GOT3 (cell line): ENCODE measurements at places on chromosomes 2 and 18.

- DNase-seq = no peak
These were observed 10.8 kb upstream of the TAF4B start for GRCh38 chr18:26215247-26215970.

GRCh38 chr18:62957885-62958472, 242.6 kb downstream of the PHLPP1 start:
- DNase-seq = no peak

DNA sequence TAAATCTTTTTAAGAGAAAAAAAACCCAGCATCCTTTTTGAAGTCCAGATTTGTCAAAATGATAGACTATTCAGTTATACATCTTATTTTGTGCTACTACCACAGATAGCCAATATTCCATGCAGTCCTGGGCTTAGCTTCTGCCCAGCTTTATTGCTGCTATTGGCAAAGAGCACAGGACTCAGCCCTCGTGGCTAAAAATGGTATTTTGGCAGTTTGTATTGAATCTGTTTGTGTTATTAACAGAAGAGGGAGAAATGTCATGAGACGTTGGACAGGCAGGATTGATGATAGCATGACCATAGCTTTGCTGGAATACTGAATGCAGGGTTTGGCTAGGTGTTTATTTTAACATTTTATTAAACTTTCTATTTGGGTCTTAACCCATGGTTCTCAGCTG, 19.4 kb downstream of the ELAC1 start:
- no peak for DNase-seq

DNA sequence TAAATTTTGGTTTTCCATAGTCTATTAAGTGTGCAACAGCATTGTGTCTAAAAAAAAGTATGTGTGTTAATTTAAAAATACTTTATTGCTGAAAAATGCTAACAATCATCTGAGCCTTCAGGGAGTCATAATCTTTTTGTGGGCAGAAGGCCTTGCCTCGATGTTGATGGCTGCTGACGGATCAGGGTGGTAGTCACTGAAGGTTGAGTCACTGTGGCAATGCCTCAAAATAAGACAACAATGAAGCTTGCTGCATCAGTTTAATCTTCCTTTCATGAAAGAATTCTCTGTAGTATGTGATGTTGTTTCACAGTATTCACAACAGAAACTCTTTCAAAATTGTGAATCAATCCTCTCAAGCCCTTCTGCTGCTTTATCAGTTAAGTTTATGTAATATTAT, 31.3 kb downstream of the HDHD2 start:
- no peak for DNase-seq

DNA sequence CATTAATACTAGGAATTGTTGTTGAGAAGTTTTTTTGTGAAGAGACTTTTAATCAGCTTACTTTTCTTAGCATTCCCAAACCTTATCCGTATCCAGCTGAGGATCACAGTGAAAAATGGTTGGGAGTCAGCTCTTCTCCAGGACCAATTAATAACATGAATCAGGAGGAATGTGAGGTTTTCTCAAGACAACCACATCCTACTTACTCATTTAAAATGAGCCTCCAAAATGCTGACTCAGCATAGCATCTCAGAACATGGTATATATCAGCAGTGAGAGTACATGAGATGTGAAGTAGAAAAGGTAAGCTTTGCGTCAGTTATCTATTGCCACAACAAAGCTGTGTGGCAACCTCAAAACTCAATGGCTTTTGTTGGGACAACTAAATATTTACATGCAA, 140.3 kb downstream of the NRP2 start:
- DNase-seq = no peak

DNA sequence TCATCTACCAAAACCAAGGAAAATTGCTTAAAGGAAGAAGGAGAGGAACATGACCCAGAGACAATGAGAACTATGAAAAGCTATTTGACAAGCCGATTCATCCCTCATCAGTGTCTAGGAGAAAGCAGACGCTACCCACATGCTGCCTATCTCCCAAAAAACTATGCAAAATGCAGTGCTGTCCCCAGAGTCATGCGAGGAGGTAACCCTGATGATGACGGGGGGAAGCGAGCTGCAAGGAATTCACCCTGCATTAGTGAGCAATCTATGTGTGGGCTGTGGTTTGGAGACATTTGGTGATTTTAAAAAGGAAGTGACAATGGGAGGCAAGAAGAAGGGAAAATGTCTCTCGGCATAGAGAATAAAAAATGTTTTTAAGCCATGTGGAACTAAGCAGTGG, 472.7 kb downstream of the CMPK2 start:
- no peak for DNase-seq

DNA sequence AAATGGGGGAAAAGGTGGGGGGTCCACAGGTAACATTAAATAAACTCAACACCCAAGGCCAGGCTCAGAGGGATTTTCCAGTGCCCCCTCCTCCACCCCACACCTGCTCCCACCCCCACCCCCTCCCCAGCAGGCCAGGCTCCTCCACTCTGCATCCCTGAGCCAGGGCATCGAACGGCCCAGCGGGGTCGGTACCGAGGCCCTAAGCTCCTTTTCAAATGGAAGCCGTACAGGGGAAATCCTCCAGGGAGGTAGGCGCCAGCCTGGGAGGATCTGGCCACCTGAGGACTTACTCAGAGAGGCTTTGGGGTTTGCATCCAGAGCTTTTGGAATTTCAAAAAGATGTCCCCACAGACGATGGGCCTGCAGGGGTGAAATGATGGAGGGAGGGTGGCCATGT, 46.5 kb downstream of the ZFP36L2 start:
- DNase-seq = no peak

DNA sequence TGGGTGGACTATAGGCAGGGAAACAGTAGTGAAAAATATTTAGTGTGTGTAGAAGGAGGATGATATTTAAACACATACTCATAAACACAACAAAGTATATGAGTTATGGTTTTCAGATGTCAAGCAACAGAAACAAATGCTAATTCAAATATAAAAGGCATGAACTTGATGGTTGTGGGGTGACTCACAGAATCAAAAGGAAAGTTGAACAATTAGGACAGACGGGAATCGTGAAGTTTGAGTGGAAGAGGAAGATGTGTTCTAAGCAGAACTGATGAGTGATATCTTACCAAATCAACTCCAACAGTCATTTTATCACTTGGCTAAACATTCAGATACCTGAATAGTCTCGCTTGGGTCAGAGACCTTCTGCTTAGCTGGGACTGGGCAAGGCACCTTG, 53.6 kb upstream of the ITGA6 start:
- no peak for DNase-seq

- DNase-seq = no peak
These were observed 27.0 kb upstream of the TWIST2 start for GRCh38 chr2:238820916-238821315.

GRCh38 chr2:164371916-164372315, 249.4 kb downstream of the GRB14 start:
- no peak for DNase-seq

DNA sequence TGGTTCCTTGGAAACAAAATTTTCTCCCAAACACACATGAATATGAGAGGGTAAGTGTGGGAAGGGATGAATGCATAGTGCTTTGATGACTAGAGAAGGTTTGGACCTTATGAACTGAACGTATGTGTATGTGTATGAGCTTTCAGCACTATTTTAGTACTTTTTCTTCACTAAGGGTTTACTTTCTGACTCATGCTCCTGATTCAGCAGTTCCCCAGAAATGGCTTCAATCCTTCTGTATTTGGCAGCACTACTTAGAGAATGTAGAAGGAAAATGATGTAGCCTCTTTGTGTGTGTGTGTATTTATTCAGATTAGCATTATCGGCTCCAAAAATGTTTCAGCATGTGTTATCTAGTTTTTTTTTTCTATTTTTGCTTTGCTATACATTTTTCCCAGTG, 22.2 kb downstream of the KCNJ3 start:
- DNase-seq = no peak

DNA sequence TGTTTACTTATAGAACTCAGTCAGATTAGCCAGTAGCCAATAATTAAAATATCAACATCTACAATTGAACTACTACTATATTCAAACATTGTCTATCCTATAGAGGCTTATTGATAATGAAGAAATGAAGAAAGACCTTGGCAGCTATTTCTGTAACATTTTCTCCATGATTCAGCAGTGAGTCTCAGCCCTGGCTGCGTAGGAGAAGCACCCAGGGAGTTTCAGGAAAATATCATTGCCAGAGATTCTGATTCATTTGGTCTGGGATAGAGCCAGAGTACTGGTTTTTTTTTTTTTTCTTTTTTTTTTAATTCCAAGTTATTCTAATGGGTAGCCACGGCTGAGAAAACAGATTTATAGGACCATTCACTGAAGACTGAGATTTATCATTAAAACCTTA, 404.8 kb downstream of the TXNL1 start:
- no peak for DNase-seq

DNA sequence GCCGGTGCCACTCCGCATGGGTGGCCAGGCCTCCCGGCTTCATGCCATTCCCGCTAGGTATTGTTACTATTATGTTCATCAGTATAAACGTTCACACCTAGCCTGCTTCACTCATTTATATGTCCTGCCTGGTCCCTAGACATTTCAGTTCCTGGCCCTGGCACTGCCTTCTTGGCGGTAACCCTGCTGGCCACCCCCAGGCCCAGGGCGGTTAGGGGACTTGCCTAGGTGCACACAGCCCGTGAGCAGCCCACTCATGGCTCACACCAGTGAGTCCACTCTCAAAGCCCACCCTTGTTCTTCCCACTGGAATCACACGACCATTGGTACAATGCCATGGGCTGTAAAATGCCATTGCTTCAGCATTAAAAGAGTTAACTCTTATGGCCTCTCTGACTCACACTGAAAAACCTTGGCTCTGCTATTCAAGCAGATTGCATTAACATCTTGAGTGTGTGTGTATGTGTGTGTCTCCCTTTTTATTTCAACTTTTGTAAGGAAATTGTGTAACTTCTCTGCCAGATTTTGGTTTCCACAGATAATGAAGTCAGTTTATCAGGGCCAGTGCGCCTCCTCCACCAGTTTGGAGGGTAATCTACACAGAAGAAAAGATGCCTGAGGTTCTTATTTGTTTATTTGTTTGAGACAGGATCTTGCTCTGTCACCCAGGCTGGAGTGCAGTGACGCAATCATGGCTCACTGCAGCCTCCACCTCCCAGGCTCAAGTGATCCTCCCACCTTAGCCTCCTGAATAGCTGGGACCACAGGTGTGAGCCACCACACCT, 74.2 kb downstream of the RAB31 start:
- DNase-seq = no peak

DNA sequence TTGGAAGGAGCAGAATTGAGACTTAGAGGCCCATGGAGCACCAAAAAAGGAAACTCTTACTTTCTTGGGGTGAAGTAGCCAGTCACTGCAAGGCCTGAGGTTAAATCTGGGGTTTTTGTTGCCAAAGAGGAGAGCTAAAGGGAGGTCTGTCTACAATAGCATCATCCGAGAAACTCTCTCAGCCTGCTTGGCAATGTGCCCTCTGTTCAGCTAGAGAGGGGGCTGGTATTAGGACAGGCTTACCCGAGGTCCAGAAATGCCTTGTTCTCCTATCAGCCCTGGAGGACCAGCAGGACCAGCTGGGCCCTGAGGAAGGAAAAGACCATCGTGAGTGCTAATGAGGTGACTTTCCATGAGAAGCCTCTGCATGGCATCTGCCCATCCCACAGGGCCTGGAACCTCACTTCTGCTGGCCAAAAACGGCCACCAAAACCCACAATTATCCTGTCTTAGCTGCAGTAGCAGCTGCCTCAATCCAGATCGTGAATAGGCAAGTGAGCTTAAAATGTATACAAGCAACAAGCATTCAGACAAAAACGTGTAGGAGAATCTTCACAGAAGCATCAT, 61.6 kb downstream of the COL6A3 start:
- no peak for DNase-seq
